ENCODE measurements at places on chromosomes 1 and 21.

DNA sequence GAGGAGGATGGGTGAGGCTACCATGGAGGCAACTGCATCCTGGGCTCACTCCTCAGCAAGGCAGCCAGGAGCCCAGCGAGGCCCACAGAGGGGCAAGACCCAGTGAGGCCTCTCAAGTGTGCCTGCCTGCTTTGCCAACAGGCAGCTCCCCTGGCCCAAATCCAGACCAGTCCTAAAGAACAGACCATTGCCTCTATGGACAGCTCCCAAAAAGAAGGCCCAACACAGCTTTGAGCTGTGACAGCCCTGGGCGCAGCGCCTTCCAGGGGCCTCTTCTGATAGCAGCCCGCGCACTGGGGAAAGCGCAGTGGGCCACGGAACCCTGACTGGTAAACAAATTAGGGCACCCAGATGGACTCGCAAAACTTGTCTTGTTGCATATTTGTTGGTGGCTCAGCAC, 25.5 kb downstream of the C1orf198 start:
- no peak for DNase-seq

- DNase-seq = no peak
Observed at GRCh38 chr1:206831650-206832049, 33.8 kb upstream of the IL20 start.

DNA sequence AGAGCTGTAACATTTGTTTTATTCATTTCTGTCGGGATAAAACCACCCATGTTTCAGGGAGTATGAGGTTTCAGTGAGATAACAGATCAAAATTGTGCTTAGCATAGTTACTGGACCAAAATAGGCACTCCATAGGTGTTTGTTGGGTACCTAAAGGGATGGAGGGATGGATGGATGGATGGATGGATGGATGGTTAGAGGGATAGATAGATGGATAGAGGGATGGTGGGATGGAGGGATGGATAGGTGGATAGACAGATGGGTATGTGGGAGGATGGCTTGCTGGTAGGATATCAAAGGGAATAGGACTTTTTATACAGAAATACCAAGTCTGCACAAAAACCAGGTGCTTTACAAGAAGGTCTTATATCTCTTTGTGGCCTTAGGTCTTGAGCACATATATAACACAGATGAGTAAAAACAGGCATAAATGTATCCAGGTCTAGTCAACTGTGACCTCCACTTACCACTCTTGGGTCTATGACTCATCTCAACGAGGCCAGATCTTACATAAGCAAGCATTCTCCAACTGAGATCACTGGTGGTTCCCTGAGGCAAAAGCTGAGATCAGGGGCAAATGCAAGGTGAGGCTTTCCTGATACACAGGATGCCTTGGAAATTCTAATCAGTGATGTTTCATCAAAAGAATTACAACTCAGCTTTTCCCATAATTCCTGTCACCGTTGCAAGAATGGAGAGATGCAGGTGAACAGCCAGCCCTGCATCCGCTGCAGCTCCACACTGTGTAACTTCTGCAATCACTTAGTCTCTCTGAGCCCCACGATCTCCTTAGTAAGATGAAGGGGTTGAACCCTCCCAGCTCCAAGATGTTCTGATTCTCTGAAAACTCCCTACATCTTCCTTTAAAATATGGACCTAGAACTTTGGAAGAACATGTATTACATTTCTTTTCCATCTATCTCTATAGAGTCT, 32.0 kb downstream of the PTAFR start:
- no peak for DNase-seq

- no peak for DNase-seq
Observed at GRCh38 chr1:8367571-8368194, 49.8 kb downstream of the SLC45A1 start.

- no peak for DNase-seq
Observed at GRCh38 chr1:94142022-94142421, 21.1 kb upstream of the ABCA4 start.

GRCh38 chr1:31715087-31715872, 11.5 kb upstream of the COL16A1 start:
- DNase-seq = no peak

GRCh38 chr1:157090771-157091170, 8.8 kb downstream of the ETV3L start:
- DNase-seq = no peak

- no peak for DNase-seq
Observed at GRCh38 chr1:17690906-17691634, 64.1 kb upstream of the ACTL8 start.

DNA sequence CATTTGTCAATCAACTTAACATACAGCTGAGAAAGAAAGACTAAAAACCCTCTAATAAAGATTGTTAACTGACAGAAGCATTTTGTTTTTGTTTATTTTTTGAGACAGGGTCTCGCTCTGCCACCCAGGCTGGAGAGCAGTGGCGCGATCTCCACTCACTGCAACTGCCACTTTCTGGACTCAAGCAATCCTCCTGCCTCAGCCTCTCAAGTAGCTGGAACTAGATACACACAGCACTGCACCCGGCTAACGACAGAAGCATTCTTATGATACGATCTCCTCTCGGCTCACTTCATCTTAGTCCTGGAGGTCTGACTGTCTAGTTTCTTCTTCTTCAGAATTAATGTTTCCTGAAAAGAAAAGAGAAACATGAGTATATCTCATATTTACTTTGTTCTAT, 23.5 kb downstream of the RSPH1 start:
- DNase-seq = no peak

DNA sequence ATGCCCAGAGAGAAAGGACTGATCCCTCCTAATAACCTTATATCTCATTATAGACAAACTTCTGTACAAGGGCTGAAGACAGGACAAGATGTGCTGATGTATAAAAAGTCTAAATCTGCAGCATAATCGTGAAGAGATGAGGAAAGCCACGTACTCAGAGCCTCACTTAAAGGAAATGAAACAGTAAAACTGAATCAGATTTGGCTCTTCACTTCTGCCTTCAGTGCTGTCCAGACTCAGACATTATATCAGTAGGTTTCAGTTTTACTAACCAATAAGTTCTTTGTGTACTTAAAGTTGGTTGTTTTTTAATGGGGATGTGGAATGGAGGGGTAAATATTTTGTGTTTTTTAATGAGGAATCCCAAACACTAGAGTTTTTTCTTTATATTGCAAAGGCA, 45.3 kb upstream of the RGS1 start:
- DNase-seq = no peak

All from stimulated activated CD4-positive, alpha-beta T cell treated with anti-CD3 and anti-CD28 coated beads, TNF-alpha, amount 100 ng/mL, for 1 hour (primary cell).